ENCODE measurements at places on chromosomes 2 and 18. TPM values are rescaled to one million over a fixed set of nuclear protein-coding genes. Genes with fewer than 3 reads are reported as not detected.

Gene COPS9
- total RNA-seq = 155 TPM

- ATAC-seq = peak; percentile 86
Observed at GRCh38 chr2:120771111-120771780, 35.6 kb downstream of the GLI2 start.

DNA sequence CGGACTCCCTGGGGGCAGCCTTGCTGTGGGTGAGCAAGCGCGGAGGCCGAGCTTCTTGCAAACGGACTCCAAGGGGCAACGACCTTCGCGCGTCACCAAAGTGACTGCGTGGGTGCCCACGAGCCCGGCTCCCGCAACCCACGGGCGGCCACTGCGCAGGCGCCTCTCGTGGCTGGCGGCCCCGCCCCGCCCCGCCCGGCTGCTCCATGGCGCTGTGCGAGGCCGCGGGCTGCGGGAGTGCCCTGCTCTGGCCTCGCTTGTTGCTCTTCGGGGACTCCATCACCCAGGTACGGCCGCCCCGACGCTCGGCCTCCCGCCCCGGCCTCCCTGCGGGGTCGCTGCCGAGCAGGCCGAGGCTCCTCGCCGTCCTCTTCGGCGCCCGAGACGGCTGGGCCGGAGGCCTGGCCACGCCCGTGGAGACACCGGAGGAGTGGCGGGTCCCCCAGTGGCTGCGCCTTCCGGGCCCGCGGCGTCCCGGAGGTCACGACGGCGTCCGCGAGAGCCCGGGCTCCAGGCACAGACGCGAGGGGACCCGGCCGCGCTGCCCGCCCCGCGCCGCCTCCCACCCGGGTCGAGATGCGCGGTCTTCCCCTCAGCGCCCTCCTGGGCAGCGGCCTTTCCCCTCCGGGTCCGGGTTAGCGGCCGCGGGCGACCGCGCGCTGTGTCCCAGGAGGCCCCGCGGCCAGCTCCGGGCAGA lies at the start of gene IAH1:
Gene IAH1, plus strand, starts transcription at position 191 of the 697 bp plus-strand sequence. Its CDS starts 16 bp downstream, at position 207.
- ATAC-seq = peak; percentile 79

Gene SELENOI
- total RNA-seq = 30.6 TPM

DNA sequence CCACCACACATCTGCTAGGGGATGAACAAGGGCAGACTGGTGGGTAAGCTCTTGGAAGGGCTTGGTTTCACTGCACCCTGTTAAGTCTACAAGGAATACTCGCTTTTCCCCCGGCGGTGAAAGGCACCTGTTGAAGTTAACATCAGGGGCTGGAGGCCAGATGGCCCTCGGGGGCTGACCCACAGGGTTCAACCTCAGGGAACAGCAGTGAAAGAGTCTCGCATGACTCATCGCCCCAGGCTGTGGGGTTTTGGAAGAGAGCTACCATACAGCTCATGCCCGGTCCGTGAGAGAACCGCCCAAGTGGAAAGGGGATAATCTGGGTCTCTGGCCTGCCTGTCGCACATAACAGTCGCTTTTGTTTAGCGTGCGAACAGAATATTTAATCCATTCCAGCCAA lies 748.0 kb downstream of the DPP10 start:
- no peak for ATAC-seq

Gene NCKAP1
- 101 TPM for total RNA-seq

DNA sequence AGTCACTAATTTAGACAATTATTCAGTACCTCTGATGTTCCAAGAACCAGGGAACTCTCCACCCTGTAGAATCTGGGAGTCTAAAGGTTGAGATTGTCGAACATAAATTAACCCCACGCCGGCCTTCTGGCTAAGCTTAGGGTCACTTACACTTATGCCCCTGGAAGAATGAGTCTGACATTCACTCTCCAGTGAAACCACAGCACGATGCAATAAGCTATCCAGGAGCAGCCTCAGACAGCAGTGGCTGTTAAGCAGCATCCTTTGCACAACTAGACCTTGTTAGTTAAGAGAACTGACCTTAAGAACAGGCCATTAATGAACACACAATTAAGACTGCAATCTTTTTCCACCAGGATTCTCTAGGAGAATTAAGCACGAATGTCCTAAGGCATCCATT lies 25.0 kb downstream of the SH3YL1 start:
- no peak for ATAC-seq

DNA sequence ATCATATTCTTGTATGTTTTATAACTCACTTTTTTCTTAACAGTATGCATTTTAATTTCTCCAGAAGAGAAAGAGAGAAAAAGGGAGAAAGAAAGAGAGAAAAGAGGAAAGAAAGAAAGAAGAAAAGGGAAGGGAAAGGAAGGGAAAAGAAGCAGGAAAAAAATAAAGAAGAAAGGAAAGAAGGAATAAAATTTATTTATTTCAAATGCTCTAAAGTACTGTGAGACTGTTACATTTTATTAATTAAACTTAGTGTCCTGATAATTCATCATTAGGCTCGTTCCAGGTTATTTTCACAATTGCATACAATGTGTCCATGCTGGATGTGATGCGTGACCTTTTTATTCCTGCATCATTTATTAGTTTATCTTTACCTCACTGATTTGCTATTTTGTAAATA lies 1023.4 kb upstream of the KLHL29 start:
- no peak for ATAC-seq

- peak; percentile 70 for ATAC-seq
Observed at GRCh38 chr2:42917425-42917927, 125.1 kb upstream of the HAAO start.

- ATAC-seq = no peak
Observed at GRCh38 chr2:240895656-240896388, at the start of gene MAB21L4. MAB21L4 (minus strand) TSS chr2:240896156; CDS start chr2:240895997, 159 bp downstream.

Gene ACVR1C
- 0.74 TPM for total RNA-seq

- ATAC-seq = no peak
Observed at GRCh38 chr2:25614711-25615110, 58.7 kb downstream of the DTNB start.

Gene FRZB
- 4.0 TPM for total RNA-seq

Gene ZNF385B
- 1.6 TPM for total RNA-seq

GRCh38 chr18:71252351-71252865 lies 963.6 kb downstream of the SOCS6 start:
- ATAC-seq = no peak

DNA sequence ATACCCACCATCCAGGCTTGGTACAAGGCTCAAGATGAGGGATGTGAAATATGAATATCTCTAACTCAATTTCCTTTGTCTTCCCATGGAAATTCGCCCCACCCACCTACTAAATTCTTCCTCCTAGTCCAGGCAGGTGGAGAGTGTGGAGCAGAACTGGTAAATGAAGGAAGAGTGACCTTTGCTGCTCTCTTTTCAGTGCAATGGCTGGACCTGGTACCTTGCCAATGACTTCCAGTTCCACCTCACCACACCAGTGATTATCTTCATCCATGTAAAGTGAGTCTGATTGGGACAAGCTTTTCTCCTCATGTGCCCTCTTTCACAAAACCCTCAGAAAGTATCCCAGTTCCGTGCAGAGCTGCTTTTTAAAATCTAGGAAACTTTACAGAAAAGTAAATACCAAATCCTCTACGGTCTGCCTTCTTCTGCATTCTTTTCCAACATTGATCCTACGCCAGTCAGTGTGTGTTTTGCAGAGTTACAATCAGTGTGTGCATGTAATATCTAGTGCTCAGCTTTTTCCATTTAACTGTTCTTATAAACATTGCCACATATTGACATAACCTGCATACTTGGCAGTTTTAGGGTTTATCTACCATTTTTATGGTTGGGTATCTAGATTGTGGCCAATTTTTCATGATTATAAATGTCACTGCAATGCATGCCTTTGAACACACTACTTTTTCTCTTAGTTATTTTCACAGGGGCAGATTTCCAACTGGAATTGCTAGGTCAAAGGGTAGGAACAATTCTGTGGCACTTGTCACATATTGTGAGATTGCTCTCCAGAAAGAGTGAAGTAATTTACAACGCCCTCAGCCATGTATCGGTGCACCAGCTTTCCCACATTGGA lies 86.5 kb upstream of the SEC11C start:
- ATAC-seq = no peak

Gene CRYBA2
- total RNA-seq = not detected

GRCh38 chr2:120291401-120292311 lies 39.0 kb downstream of the RALB start:
- no peak for ATAC-seq

DNA sequence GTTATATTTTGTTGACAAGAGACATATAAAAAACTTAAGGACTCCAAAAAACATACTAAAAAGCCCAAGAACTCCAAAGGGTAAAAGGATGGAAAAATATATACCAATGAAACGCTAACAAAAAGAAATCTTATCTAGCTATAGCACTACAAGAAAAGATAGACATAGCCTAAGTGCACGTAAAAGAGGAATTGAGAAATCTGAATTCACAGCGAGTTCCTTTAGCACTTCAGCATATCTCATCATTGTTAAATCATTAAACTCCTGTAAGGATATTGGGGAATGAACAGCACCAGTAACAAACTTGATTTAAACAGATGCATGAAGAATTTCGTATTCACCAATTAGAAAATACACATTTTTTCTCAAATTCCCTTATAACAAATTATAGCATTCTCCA lies 134.1 kb downstream of the CAPN13 start:
- no peak for ATAC-seq

Gene KCNIP3
- total RNA-seq = 0.75 TPM

GRCh38 chr2:105593221-105593967 lies 151.3 kb upstream of the NCK2 start:
- no peak for ATAC-seq

Gene ELOA2
- 0.16 TPM for total RNA-seq

GRCh38 chr2:47518497-47519146 lies 115.7 kb downstream of the MSH2 start:
- no peak for ATAC-seq

Gene PLCL1
- total RNA-seq = 7.6 TPM

DNA sequence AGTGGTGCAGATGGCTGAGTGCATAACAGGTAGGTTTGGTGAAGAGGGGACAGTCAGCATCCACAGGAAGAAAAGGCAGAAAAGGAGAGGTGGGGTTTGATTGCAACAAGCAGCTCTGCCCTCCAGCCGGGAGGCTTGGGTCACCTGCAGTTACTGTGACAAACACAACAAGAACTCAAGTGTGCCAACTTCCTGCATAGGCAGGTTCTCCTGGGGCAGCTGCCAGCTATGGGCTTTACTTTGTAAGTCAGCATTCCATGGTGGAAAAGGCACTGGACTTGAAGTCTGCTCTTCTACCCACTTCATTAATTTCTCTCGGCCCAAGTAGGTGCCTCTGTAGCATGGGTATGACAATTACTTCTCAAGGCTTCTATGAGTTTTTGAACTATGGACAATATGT lies 98.9 kb downstream of the MYT1L start:
- ATAC-seq = no peak

Gene LYPD1
- total RNA-seq = 40.0 TPM

GRCh38 chr2:226725126-226725860 lies 74.3 kb downstream of the IRS1 start:
- ATAC-seq = no peak

- no peak for ATAC-seq
Observed at GRCh38 chr2:68185541-68186164, 28.0 kb downstream of the PNO1 start.

- ATAC-seq = no peak
Observed at GRCh38 chr2:217974389-217975005, 28.3 kb downstream of the TNS1 start.

DNA sequence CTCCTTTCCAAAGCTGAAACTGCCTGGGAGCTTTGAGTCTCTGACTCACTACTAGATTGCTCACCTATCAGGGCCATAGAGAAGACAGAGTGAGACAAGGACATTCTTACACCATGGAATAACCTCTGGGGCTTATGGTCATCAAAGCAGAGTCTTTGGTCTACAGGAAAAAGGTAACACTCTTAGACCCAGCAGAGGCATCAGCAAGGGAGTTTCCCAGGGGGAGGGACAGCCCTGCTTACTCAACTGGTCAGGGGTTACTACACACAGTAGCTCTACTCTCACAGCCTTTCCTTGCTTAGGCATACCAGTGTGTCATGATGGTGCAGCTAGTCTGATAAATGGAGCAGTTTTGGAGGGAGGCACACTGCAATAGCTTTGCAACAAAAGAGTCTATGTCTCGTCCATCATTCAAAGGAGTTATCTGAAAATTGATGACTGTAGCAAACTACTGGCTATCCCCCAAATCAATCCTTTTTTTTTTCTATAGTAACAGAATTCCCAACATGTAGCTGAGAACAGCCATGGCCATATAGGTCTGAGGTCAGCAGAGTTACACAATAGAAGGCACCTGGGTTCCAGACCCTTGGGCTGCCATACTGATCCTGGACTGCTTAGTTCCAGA lies 22.4 kb upstream of the CD28 start:
- ATAC-seq = peak; percentile 67

Gene SOX11
- total RNA-seq = 22.7 TPM

DNA sequence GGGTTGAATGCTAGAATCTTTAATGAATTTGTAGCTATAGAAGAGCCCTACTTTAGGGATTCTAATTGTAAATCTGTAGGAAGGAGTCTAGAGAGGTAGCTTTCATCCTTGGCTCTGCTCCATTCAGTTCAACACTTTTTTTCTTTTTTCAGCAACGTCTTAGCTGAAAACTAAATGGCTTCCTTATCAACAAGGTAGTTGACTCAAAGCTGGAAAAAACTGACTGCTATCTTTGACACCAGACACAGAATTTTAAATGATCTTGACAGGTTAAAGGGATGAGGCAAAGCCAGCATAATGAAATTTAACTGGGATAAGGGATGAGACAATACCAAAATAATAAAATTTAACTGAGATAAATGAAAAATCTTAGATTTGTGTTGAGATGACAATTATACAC lies 54.9 kb downstream of the TMEFF2 start:
- ATAC-seq = no peak

Gene FLACC1
- 1.8 TPM for total RNA-seq

- ATAC-seq = no peak
Observed at GRCh38 chr2:161870401-161870930, 203.5 kb downstream of the DPP4 start.

Gene FAP
- 55.3 TPM for total RNA-seq

Gene BMP10
- 1.0 TPM for total RNA-seq

Gene ALPP
- 0.51 TPM for total RNA-seq

Gene SPDYA
- total RNA-seq = 1.3 TPM

Gene FTCDNL1
- total RNA-seq = 1.4 TPM

DNA sequence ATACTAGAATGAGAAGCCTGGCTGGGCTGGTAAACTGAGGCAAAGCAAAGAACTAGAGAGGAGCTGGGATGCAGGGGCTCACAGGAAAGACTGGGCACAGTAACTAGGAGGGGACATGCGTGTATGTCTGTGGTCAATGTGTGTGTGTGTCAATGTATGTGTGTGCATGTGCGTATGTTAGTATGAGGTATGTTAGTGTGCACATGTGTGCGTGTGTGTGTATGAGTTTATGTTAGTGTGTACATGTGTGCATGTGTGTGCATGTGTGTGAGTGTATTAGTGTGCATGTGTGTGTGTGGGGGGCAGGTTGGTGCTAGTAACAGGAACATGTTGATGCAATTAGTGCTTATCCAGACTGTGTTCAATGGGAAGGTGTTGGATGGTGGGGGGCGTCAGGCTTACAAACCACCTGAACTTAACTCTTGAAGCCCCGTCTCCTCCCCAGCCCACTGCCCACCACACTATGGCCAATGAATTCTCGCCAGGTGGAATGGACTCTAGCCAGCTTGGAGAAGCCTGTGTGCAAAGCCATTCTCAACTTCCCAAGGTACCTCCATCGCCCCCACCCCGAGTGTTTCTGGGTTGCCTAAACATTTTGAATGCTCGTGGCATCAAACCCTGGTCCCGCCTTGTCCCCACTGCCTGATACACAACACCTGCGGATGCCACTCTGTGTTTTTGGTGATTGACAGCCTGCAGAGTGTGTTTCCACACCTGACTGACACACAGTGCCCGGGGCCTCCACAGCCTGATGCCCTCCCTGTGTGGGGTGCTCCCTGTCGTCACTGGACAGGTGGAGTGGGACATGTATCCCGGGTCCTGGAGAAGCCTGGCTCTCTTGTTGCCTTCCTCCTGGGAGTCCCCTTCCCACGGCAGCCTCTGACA lies 90.1 kb upstream of the ASB18 start:
- ATAC-seq = no peak

GRCh38 chr2:221444106-221444505 lies 128.0 kb downstream of the EPHA4 start:
- no peak for ATAC-seq
